Nucleus accumbens (tissue), 56 donors: ENCODE measurements at places on chromosomes 13 and 19.

DNA sequence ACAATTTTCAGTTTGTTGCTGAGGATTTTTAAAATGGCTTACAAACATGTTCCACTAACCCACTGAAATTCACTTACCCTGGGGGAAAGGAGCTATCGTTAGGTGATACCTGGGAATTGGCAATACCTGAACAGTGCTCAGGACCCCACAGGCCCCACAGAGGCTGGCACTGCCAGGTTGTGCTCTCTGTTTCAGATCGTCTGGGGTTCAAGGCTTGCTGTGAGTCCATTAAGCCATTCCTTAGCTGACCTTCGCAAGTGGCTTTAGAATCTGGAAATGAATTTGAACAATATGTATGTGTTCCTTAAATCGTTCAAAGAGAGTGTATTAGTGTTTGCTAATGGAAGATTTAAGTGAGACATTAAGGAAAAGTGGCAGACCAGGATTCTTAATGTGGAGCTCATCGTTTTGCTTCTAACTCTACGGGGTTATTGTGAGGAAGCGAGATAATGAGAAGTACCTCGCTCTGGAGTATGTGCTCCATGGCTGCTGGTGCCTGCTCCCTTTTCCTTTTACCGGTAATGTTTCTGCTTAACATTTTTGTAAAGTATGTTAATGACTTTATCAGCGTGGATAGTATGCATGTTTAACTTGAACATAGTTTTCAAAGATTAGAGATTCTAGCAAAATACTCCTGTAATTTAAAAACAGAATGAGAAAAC is 13.6 kb downstream of the KLF5 start:
- no peak for DNase-seq

GRCh38 chr13:73531014-73531413 is 472.2 kb downstream of the KLF5 start:
- DNase-seq, result no peak

DNA sequence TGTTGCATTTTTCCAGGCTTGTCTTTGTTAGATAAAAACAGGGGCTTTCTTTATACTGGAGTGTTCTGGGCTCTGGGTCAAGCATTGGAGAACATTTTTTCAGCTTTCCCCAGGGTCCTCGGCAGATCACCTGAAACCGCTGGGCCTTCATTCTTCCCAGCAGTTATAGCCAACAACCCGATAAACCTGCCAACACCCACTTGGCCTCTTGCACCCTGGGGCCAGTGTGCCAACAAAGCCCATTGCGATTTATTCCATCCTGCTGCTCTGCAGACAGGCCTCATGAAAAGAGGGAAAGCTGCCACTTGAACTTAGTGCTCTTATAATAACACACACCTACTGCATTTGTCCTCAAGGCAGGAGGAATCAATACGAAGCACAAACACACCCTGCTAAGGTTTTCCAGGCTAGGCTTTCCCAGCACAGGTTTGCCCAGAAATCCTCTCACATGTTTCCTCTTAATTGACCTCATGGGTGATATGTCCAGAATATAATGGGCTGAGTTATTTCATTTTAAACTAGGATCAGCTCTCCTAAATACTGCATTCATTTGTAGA is 669.3 kb downstream of the LIG4 start:
- DNase-seq, result no peak

- no peak for DNase-seq
These were observed 82.4 kb upstream of the IRS2 start for GRCh38 chr13:109868578-109869311.

- DNase-seq, result no peak
These were observed 17.0 kb downstream of the IL17D start for GRCh38 chr13:20720499-20720898.

- DNase-seq, result no peak
These were observed 23.4 kb downstream of the CEACAM21 start for GRCh38 chr19:41599175-41599966.

DNA sequence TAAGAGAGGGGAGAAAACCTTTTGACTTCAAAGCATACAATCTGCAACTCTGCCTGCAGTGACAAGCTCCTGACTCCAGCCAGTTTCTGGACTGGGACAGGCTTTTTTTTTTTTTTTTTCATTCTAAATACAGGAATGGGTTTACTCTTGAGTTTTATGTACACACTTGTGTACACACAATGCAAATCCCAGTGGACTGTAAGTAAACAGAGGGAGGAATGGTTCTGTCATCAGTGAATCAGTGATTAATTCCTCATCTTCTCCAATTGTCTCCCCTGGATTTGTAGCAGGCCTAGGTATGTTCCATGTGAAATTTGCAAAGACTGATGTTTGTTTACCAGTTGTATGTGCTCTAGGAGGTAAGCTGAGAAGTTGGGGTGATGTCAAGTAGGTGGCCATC is 184.8 kb downstream of the SHISA2 start:
- no peak for DNase-seq

GRCh38 chr19:55206664-55207500 is 2.4 kb downstream of the PTPRH start:
- no peak for DNase-seq
